ENCODE measurements at places on chromosomes 3 and 15.

GRCh38 chr3:152477422-152477821, 208.7 kb downstream of the MBNL1 start:
- no peak for DNase-seq

- DNase-seq: peak; percentile 35
These were observed 19.6 kb upstream of the C15orf61 start for GRCh38 chr15:67501177-67501835.

DNA sequence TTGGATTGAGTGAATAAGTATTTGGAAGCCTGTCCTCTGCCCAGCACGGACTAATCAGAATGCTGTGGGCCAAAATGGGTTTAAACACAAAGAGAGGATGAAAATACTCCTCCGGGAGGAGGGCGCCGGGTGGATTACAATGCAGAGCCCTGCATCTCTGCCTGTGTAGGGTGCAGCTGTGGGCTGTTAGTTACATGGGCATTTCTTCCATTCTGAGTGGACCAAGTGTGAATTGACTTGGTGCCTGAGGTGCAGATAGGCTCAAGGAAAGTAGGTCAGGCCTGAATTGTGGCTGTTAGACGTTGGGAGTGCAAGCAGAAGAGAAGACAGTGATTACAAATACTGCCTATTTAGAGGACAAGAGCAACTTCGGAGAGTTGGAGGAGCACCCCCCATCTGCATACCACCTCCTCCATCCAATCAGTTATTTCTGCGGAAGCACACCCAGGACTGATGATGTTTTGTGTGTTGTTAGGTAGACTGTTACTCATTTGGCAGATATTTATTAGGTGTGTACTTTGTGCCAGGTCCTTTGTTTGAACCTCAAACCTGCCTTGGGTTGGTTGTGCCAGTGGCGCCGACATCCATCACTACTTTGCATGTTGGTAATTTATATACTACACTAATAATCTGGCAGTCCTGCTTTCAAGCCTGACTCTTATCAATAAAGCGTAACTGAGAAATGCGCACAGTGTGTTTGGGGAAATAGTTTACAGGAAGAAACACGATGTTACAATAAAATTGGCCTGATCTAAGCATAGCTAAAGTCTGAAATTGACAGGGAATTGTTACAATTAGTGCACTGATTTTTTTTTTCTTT, 33.0 kb downstream of the PTPRG start:
- no peak for DNase-seq

GRCh38 chr3:194713299-194714136, 27.8 kb downstream of the FAM43A start:
- no peak for DNase-seq

DNA sequence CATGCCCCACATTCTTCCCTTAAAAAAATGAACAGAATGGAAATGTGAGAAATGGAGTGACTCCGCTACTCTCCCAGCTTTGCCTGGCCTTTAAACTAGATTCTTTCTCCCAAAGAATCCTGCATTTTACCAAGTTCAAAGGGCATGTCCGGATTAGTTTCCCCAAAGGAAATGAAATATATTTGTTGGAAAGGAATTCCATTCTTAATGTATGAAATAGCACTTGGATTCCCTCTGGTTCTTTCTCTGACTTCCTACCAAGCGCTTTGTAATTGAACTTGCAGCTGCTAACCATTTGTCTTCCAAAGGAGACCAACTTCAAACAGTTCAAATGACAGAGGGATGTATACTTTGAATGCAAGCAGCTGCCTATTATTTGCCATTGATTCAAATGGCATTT, 18.9 kb downstream of the MAP2K1 start:
- DNase-seq: no peak

DNA sequence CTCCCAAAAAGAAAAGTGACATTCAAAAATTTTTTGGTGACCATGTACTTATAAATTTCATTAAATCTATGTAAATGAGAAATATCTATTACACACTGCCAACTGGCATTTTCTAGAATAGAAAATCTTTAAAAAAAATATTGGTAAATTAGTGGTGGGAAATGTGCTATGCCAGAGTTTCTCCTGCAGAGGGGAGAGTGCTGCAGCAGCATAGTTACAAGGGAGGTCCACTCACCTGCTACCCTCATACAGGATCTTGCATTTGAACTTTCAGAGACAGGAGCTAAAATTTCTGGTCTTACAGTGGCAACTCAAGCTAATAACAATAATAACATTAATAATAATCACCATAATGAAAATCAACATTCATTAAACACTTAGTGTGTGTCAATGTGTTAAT, 459.6 kb downstream of the NSUN3 start:
- no peak for DNase-seq

DNA sequence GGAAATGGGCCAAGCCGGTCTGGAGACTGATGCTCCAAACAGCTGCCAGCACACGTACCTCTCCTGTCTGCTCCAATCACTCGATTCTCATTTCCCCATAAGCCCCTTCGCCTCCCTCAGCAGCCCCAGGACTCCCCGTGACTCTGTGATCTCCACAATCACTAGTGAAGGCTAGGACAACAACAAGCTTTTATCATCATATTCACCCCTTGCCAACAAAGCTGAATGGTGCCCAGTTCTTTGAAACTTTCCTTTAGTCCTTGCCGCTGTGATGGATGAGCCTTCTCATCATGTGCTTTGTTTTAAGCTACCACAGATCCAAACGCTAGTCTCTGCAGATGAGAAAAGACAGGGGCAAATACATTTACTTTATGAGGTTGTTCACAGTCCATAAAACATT, 242.0 kb downstream of the SV2B start:
- no peak for DNase-seq

DNA sequence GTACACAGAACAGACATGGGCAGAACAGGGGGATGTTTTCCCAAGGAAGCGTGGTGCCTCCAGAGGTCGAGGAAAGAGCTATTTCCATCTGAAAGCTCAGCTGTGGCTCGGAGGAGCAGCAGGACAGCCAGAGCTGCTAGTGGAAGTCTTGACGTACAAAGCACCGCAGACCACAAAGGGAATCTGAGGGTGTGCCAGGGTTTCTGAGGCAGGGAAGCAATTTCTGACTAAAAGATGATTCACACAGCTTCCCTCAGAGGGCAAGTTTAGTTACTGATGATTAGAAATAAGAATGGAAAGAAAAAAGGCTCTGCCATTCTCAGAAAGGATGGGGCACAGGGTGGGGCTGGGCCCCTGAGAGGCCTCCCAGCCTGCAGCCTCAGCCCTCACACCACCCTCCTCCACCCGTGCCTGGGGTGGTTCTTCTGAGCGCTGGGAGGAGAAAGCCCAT, 45.8 kb upstream of the SEC13 start:
- peak; percentile 99 for DNase-seq

DNA sequence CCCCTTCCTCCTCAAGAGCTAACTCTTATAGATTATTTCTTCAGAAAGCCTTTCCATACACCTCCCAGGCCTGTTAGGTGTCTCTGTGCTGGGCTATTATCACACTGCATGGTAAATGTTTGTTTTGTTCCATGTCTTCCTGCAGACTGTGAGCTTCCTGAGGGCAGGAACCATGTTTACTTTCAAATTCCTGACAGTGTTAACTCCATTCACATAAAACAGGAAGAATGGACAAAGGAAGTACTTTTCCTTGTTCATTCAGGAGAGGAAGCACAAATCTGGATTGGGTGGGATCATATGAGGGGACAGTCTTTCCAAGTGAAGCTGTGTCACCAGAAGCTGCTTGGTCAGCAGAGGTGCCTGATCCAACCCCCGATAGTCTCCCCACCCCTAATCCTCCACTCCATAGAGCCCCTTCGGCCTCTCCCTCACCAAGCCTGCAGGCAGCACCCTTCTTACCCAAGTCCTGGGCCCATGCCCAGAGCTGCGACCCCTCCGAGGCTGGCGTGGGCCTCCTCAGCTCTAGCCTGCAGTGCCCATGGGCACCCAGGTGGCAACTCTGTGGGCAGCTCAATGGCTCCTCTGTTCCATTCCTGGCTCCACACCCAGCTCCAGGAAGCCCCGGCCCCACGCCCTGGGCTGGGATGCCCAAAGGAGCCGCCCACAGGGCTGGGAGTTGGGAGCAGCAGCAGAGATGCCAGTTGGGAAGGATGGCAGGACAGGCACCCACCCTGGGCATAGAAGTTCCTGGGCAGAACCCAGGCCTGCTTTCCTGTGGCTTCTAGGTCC, 6.9 kb downstream of the SHF start:
- no peak for DNase-seq

DNA sequence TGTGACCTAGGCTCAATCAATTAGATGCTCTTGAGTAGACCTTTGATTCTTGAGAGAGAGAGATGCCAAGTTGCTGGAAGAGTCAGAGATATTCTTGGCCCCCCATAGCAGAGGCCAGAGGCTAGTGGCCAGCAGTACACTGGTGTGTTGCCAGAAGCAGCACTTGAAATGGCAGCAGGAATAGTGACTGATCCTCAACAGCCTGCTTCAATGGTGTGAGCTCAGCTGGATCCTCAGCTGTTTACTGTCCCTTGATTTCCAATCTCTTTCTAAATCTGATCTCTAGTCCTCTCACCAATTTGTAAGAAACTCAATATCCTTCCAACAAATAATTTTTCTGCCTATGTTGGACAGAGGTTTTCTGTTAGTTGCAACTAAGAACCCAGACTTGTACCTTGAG, 170.3 kb upstream of the CCDC54 start:
- DNase-seq: no peak

All from A172 (cell line).